ENCODE measurements at places on chromosomes 7 and 10. TPM values are rescaled to one million over a fixed set of nuclear protein-coding genes. Genes with fewer than 3 reads are reported as not detected.

DNA sequence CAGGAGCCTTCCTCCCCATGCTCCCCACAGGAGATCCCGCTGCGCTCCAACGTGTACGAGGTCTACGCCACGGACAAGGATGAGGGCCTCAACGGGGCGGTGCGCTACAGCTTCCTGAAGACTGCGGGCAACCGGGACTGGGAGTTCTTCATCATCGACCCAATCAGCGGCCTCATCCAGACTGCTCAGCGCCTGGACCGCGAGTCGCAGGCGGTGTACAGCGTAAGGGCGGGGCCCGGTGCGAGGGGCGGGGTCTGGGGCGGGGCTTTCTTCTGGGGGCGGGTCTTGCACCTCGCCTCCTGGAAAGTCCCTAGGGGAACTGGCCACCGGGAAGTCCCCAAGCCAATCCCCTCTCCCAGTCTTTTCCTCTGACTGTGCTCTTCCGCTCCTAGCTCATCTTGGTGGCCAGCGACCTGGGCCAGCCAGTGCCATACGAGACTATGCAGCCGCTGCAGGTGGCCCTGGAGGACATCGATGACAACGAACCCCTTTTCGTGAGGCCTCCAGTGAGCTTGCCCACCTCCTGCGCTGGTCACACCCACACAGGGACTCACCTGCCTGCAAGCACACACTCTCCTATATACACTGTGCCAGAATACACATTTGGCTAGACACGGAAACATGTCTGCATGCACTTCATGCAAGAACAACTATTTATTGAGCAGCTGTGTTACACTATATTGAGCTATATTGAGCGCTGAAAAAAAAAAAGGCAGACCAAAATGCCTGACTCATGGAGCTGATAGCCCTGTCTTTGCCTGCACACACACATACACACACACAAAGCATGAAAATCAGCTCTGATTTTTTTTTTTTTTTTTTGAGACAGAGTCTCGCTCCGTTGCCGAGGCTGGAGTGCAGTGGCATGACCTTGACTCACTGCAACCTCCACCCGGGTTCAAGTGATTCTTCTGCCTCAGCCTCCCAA, 32.7 kb upstream of the VSIR start:
- no peak for DNase-seq

GRCh38 chr10:72414642-72415041, 59.9 kb upstream of the DNAJB12 start:
- DNase-seq = no peak

- DNase-seq = no peak
Measured at GRCh38 chr7:133314084-133314483, 61.2 kb downstream of the EXOC4 start.

TAS2R3 gene
- total RNA-seq = 7.5 TPM

Measured in urinary bladder (tissue), 4 donors.